ENCODE measurements at places on chromosomes 4 and X.
A peak's percentile ranks its signal among the peaks of the same experiment; 100 is the strongest.

- DNase-seq: no peak
These were observed 4.1 kb downstream of the PITX2 start for GRCh38 chr4:110618581-110619462.

DNA sequence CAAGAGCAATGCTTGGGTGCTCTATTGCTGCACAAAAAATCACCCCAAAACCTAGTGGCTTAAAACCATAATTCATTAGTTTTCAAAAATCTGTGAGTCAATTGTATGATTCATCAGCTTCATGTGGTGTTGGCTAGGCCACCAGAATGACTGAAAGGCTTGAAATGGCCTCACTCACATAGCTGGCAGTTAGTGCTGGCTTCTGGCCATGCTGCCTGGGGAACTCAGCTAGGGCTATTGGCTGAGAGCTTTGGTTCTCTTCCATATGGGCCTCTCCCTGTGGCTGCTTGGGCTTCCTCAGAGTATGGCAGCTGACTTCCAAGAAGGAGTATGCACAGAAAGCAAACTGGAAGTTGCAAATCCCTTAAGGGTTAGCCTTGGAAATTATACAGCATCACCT lies 3.1 kb upstream of the MTMR1 start:
- no peak for DNase-seq

GRCh38 chr4:76354517-76355473 lies 48.3 kb downstream of the STBD1 start:
- DNase-seq: no peak

DNA sequence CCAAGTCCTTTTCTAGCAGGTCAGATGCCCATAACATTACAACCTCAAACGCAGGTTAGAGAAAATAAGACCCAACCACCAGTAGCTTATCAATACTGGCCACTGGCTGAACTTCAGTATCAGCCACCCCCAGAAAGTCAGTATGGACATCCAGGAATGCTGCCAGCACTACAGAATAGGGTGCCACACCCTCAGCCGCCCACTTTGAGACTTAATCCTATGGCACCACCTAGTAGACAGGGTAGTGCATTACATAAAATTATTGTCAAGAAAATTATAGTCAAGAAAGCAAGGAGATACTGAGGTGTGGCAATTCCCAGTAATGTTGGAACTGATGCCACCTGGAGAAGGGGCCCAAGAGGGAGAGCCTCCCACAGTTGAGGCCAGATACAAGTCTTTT lies 19.9 kb upstream of the TRIM61 start:
- DNase-seq: no peak

GRCh38 chr4:35216636-35217035 lies 1027.7 kb downstream of the ARAP2 start:
- no peak for DNase-seq

- no peak for DNase-seq
These were observed 285.9 kb upstream of the ARSJ start for GRCh38 chr4:114265342-114265741.

- DNase-seq: peak; percentile 52
These were observed 192.5 kb upstream of the STK26 start for GRCh38 chrX:131830400-131831184.

DNA sequence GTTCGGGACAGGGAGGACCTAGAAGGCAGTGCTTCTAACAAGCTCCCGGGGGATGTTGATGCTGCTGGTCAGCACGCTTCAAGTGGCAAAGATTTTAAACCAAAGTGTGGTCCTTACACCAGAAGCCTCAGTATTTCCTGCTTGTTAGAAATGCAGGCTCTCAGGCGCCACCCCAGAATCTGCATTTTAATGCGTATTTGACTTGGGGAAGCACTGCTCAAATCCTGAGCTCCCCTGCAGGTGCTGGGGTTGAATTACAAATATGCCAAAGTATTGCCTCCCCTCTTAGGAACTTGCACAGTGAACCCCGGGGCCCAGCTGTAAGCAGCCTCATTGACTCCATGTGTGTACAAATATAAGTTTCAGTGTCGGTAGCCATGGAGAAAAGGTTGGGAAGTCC lies 70.8 kb upstream of the RAI2 start:
- no peak for DNase-seq

- no peak for DNase-seq
These were observed 132.2 kb upstream of the AGA start for GRCh38 chr4:177574446-177574845.

GRCh38 chr4:142440093-142440492 lies 406.0 kb downstream of the INPP4B start:
- DNase-seq: no peak

DNA sequence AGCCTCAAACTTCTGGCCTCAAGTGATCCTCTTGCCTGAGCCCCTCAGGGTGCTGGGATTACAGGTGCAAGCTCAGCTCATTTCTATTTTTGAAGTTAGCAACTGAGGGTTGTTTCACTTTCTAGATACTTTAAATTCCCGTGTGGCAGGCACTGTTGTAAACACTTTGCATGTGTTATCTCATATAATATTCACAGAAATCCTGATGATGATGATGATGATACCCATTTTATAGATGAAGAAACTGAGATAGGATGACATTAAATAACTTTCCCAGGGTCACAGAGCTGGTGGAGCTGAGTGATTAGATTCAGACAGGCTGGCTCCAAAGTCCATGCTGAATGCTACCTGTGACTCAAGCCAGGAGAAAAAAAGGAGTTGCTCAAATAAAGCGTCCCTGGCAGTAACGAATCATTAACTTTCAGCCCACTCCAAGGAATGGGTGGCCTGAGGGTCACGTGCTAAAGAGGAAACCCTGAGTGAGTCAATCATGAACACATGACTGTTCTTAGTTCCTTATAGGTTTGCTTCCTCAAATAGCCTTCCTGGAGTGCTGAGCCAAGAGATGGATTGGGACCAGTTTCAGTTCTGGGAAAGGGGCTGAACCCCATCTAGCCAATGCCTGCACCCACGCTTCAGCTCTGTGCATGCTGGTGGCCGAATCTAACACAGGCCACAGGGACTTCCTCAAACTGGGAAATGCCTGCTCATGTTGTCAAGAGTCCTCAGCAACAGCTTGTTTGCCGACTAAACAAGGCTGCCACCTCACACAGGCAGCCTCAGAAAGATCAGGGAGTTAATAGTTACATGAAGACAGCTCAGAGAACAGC lies 52.8 kb downstream of the RBM47 start:
- peak; percentile 51 for DNase-seq

GRCh38 chr4:123102897-123103471 lies 180.6 kb upstream of the NUDT6 start:
- DNase-seq: no peak

DNA sequence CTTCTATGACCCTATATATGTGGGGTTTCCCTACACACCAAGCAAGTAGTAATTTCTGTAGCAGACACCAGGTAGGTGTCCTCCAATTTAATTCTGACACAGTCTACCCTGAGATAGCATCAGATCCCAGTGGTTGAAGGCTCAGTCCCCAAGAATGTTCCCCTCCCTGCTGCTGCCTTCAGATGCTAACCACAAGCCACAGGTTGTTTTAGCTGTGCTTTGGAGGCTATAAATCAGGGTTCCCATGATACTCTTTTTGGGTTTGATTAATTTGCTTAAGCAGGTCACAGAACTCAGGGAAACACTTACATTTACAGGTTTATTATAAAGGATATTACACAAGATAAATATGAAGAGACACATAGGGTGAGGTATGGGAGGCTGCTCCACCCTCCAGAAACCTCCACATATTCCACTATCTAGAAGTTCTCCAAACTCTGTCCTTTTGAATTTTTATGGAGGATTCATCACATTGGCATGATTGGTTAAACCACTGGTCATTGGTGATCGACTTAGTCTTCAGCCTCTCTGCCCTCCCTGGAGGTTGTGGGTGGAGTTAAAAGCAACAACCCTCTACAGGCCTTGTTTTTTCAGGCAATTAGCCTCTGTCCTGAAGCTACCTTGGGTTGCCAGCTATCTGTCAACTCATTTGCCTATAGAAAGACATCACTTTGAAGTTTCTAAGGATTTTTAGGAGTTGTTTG lies 50.8 kb downstream of the GRIA2 start:
- DNase-seq: no peak

GRCh38 chr4:4666693-4667621 lies 125.1 kb upstream of the STX18 start:
- peak; percentile 64 for DNase-seq

DNA sequence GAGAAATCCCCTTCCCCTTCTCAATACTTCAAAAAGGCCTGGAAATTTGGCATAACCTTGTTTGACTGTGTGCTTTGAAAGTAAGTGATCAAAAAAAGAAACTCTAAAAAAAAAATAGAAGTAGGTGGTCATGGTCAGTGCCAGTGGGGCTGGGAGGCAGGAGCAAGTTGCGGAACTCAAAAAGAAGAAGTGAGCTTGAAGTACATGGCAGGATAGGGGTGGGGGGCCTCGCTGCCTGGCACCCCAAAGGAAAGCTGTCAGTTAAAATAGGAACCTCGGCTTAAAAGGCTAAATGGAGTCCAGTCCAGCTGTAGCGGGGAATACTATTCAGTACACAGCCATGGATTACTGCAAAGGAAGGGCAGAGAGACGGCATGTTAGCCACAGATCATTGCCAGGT lies 12.2 kb upstream of the NKRF start:
- no peak for DNase-seq

All from right forelimb (tissue), 1 donor.